Stimulated activated CD8-positive, alpha-beta memory T cell treated with anti-CD3 and anti-CD28 coated beads, Interleukin-2, amount 100 ng/mL, for 1 hour (primary cell): ENCODE measurements at places on chromosomes 3 and 15.

DNA sequence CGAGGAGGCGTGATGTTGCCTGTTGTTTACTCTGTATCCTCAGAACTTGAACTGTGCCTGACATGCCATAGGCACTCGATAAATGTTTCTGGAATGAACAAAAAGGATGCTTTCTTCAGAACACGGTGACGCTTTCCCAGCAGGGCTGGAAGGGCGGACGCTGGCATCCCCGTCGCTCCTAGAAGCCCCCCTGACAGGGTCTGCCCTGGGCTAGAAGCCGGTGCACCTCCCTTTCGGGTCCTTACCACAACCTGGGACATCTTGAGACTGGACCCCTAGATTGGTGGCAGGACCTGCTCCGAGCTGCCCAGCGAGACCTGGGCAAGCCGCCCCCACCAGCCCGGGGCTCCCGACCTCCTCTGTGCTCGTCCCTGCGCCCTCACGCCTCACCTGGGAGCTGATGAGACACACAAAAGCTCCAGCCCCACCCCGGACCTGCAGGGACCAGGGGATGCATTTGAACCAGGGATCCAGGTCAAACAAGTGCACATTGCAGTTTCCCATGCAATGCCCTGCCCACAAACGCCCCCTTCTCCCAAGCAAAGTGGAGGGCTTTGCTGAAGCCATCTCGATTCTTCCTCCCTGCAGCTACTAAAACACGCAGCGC, 131.2 kb upstream of the MEF2A start:
- DNase-seq, result no peak

GRCh38 chr3:126984391-126985131, 1.6 kb downstream of the PLXNA1 start:
- no peak for DNase-seq

- DNase-seq, result no peak
These were observed 166.8 kb downstream of the THSD4 start for GRCh38 chr15:71282076-71282475.

DNA sequence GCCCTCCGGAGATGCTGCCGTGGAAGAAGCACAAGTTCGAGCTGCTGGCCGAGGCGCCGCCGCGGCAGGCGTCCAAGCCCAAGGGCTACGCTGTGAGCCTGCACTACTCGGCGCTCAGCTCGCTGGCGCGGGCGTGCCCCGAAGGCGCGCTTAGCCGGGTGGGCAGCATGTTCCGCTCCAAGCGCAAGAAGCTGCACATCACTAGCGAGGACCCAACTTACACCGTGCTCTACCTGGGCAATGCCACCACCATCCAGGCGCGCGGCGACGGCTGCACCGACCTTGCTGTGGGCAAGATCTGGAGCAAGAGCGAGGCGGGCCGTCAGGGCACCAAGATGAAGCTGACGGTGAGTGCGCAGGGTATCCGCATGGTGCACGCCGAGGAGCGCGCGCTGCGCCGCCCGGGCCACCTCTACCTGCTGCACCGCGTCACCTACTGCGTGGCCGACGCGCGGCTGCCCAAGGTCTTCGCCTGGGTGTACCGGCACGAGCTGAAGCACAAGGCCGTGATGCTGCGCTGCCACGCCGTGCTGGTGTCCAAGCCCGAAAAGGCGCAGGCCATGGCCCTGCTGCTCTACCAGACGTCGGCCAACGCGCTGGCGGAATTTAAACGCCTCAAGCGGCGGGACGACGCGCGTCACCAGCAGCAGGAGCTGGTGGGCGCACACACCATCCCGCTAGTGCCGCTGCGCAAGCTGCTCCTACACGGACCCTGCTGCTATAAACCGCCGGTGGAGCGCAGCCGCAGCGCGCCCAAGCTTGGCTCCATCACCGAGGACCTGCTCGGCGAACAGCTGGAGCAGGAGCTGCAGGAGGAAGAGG, 1.3 kb downstream of the FAM43A start:
- no peak for DNase-seq

DNA sequence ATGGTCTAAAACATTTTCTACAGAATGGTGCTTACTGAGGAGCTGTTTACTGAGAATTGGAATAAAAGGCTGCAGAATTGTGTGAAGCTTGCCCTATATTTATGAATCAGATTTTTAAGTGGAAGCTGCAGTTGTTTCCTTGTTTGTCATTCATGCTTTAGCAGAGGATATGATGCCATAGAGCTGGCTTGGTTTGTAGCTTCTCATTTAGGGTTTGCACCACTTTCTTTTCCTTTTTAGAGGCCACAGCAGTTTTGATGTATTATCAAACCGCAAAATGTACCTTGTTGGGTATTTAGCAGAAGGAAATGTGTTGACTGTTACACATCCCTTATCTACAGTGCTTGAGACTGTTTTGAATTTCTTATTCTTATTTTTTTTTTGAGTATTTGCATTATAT, 66.2 kb downstream of the RASA2 start:
- DNase-seq, result no peak

- no peak for DNase-seq
These were observed 229.8 kb downstream of the SNRPN start for GRCh38 chr15:25184356-25185155.
